ENCODE measurements at places on chromosomes 4 and X.

- no peak for DNase-seq
These were observed 1.9 kb upstream of the PACRGL start for GRCh38 chr4:20698382-20698781.

GRCh38 chrX:43720082-43720481, 64.0 kb downstream of the MAOA start:
- DNase-seq: no peak

DNA sequence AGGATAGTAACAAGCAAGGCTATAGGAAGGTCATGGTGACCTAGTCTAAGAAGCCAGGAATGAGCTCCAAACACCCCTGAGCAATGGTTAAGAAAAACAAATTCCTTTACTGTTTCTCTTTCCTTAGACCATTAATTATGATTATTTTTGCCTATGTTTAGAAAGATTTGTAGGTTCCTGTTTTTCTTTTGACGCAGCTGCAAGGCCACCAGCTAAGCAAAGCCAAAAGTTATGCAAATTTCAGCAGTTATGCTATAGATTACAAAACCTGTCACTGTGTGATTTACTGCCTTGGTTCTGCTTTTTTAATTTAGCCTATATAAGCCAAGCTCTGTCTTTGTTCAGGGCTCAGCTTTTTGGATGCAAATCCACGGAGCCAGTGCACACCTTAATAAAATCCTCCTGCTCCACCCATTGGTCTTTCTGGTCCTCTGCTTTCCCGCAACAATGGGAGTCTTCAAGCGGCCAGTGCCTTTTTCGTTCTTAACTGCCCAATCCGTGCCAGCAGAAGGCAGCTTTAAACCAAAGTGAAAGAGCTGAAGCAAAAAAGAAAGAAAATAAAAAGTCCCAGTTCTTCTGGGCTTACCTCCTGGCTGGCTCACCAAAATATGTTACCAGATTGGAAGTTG, 1.4 kb upstream of the CEP135 start:
- no peak for DNase-seq

GRCh38 chrX:124462931-124463330, 116.6 kb downstream of the SH2D1A start:
- DNase-seq: no peak

- DNase-seq: no peak
These were observed 66.1 kb downstream of the KLHL4 start for GRCh38 chrX:87583679-87584078.

DNA sequence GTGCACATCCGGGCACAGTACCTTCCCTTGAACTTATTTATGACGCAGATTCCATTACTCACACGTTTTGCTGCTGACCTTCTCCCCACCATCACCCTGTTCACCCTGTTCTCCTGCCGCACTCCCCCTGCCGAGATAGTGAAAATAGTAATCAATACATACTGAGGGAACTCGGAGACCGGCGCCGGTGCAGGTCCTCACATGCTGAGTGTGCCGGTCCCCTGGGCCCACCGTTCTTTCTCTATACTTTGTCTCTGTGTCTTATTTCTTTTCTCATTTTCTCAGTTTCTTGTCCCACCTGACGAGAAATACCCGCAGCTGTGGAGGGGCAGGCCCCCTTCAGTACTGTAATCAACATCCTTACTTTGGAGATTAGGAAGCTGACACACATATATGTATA, 1337.1 kb upstream of the PABPC4L start:
- DNase-seq: no peak

GRCh38 chr4:103075894-103076746, 441 bp downstream of the SLC9B2 start:
- peak; percentile 42 for DNase-seq

DNA sequence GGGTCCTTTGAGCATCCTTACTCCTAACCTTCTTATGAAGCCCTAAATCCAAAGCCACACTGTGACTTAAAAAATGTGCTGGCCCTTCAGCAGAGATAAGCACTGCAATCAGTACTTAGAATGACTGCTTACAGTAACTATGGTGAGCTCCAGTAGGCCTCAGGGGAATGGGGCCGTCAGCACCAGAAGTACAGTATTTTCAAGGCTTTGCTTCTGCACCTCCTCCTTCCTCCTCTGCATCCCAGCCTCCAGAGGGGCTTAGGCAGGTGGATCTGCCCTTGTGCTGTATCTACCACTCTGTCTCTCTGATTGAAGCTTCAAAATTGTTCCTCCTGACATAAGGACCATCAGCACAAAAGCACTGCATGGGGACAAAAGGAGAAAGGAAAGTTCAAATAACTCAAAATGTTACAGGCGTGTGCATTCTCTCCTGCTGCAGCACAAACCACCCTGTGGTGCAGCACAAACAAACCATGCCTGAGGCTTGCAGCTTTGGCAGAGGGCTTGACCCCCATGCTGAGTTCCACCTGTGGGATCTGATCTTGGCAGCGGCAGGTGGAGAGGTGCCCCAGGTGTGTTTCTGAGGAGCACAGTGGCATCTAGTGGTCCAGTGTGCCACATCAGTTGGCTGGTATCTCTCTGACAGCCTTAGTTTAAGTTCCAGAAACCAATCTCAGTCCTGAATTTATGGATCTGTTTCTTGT, 164.7 kb downstream of the SOWAHB start:
- DNase-seq: peak; percentile 69

DNA sequence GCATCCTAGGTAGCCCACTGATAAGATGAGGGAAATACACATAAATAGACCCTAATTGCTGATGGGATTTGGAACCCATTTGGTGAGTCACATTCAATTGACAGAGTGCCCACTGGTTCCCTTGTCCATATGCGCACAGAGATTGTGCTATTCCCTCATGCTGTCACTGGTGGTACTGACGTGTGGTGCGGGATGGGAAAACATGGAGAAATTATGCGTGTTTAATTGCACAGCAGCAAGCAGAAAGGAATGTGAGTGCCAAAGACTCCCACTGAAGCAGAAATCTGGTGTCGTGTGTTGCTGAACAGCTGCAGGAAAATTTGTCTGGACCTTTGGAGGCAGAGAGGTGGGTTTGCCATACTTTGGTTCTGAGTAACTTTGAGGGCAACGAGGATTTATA, 92.2 kb downstream of the NHSL2 start:
- no peak for DNase-seq

- DNase-seq: no peak
These were observed 224.6 kb downstream of the BCOR start for GRCh38 chrX:39873117-39873516.

DNA sequence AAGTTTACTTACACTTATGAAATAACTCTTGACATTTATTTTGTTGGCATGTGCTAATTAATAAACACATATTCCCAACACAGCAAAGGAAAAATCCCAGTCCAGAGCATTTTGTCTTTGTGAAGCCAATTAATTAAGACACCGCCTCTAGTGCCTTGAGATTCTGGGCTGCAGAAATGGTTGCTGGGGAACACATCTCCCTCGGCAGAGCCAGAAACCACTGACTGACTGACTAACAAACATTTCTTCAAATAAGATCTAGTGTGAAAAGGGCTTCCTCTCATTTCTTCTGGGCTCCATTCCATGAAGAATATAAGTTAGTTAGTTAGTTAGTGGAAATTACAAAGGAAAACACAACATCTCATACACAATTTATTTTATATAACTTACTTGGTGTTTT, 28.4 kb upstream of the NAP1L5 start:
- no peak for DNase-seq

GRCh38 chr4:16583764-16584163, 314.7 kb downstream of the LDB2 start:
- no peak for DNase-seq

GRCh38 chr4:43325220-43325967, 432.9 kb downstream of the GRXCR1 start:
- no peak for DNase-seq

GRCh38 chrX:136577552-136577951, 45.5 kb downstream of the VGLL1 start:
- DNase-seq: peak; percentile 37

DNA sequence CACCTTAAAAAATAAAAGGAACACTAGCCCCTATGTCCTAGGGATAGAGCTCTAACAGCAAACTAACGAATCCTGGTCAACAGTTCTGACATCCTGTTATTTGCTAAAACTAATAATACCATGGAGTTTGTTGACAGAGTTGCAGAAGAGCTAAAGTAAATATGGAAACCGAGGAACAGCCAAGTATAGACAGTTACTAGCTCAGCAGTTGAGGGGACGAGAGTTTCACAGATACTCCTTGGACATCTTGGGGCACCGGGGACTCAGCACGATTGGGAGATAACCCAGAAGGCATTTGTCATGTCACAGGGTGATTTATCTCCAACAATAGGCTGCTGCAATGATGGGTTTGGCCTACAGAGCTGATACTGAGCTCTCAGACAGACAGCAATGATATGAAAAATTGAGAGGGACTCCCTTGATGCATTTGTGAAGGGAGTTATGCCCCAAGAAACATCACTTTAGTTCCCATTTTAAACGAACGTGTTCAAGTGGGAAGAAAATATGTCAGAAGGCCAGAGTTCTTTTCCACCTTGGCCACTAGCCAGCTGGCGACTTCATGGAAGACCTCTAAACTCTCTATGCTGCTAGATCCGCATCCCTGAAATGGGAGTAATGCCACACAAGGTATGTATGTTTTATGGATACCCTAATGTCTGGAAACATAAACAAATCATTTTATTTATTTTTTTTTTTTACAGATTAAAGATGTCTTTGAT, 48.6 kb downstream of the TSC22D3 start:
- DNase-seq: no peak

DNA sequence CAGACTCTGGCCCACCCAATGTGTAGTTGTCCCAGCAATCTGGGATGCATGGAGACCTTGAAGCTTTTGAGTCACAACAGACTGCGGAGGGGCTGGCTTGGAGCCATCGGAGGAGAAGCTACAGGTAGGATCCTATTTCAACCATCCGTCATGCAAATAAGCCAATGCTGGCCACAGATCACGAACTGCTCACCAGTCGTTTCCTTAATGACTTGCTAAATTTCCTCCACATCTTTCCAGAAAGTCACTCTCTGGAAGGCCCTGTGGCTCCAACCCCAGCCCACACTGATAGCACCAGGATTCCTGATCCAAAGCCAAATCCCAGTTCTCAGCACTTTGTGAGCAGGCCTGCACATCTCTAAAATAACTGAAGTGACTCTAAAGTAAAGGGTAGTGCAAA, 321.3 kb downstream of the RAB28 start:
- no peak for DNase-seq

DNA sequence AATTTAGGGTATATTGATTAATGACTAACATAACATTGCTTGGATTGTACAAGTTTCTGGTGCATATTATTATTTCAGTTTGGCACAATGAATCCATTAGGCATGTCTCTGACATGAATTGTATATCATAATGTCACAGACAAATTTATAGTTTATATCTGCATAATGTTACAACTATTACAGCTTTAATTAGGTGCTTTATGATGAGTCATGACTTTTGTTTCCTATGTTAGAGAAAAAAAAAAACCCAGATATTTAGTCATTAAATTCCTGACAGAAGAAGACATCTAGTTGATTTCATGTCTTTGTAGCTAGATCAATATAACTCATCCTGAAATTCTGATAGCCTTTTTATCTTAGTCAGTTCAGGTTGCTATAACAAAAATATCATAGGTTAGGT, 385.7 kb upstream of the EPHA5 start:
- no peak for DNase-seq

GRCh38 chr4:122195718-122196117, 43.6 kb downstream of the BLTP1 start:
- no peak for DNase-seq

DNA sequence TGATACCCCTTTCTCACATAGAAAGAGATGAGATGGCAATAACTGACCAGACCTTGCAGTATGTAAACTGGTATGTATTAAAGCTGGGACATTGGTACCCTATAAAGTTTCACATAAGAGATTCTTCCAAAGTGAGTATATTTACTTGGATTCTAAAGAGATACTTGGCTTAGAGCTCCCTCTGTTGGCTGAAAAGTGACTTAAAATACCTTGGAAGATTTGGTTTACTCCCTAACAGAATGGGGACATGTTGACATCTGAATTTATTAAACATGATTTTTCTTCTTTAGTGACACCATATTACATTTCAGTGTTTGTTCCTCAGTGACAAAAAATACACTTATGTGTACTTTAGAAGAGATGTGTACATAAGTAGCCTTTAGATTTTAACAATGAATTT, 47.9 kb upstream of the RGN start:
- DNase-seq: peak; percentile 30

- no peak for DNase-seq
These were observed 7.6 kb upstream of the SLC2A9 start for GRCh38 chr4:10028910-10029309.
